Non-pigmented ciliary epithelial cell (primary cell): ENCODE measurements at places on chromosomes 6 and 20.

- DNase-seq, result no peak
These were observed 49.9 kb downstream of the GJA1 start for GRCh38 chr6:121485359-121485811.

GRCh38 chr20:38165089-38165965, at the start of gene TGM2:
TGM2 (minus strand) TSS chr20:38165270; CDS start chr20:38165198, 72 bp downstream.
- no peak for DNase-seq

DNA sequence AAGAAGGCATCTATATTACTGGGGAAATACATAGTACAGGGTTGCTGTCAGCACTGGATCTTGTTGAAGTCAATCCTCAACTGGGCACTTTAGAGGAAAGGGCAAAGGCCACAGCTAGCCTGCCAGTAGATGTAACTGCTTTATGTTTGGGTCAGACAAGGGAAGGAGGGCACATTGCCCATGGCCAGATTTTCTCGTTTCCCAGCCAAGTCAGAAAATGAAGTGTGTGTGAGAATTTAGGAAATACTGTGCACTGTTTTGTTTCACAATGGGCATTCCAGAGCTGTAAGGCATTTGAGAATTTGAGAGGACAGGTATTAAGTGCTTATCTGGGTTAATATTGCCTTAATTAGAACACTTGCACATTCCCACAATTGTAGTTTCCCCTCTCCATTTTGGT, 183.9 kb upstream of the MCHR2 start:
- DNase-seq, result no peak

- no peak for DNase-seq
These were observed 36.0 kb downstream of the TAF8 start for GRCh38 chr6:42086046-42087035.
